ENCODE measurements at places on chromosomes 12 and 14. TPM values are rescaled to one million over a fixed set of nuclear protein-coding genes. Genes with fewer than 3 reads are reported as not detected.

TMPRSS12 gene
- not detected for polyA plus RNA-seq

DNA sequence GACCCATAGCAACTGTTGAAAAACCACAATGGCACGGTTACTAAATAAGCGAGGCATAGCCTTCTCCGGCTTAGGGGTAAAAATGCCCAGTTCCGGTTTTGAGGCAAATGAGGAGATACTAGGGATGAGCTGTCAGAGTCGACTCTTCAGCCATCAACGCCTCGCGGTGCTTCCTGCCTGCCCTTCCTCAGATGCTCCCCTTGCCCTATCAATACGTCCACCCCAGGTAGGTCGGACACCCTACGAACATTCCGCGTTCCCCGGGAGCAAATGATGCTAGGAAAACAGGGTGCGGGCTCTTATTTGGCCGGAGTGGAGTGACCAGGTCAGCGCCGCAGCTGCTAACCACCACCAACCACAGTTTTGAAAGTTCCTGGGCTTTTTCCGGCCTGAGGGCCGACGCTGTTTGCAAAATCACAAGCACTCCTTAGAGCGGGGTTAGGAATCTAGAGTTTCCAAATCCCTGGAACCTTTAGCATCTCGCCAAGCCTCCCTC, 1.2 kb downstream of the SRSF9 start:
- peak overlapping the region; percentile 97 for H3K4me3 ChIP-seq
- H3K27ac ChIP-seq = peak overlapping the region; percentile 87
- H3K27me3 ChIP-seq = no peaks in the 10 kb centered on the region

KCNK13 gene
- 0.53 TPM for polyA plus RNA-seq

DNA sequence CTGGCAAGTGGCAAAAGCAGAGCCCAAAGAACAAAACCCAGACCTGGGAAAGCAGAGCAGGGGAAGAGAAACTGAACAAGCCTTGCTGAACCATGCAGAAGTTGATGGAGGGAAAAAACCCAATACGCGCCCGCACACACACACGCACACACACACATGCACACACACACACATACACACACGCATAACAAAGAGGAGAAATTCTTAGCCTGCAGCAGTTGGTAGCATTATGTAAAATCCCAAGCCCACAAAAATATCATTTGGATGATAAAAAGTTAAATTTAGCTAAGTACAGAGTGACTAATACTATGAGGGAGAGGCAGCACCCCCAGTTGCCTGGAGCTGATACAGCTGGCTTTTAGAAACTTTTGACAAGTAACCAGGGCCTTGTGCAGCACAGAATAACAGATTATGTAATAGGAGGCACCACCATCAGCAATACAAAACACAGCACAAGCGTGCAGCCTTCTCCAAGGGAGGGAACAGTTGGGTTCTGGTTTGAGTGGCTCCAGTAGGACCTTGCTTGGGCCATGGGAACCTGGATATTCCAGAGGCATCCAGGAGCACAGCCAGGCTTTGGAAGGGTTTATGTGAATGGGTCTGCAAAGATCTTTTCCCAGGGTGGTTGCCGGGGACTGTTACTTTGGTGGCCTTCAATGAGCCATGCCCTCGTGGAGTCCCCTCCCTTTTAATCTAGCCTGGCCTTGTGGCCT, 35.3 kb downstream of the PITPNM2 start:
- peak; percentile 75 for DNase-seq
- peak overlapping the region; percentile 26 for H3K27ac ChIP-seq
- no peak overlapping the region for H3K4me3 ChIP-seq
- no peaks in the 10 kb centered on the region for H3K27me3 ChIP-seq

- DNase-seq = no peak
- no peaks in the 10 kb centered on the region for H3K4me1 ChIP-seq
- no peak overlapping the region for H3K4me3 ChIP-seq
Measured at GRCh38 chr12:43969882-43970281, 134.0 kb downstream of the TMEM117 start.

GRCh38 chr12:101582937-101583336, 11.8 kb upstream of the MYBPC1 start:
- no peak for DNase-seq
- H3K27me3 ChIP-seq = no peaks in the 10 kb centered on the region
- H3K27ac ChIP-seq = no peak overlapping the region
- no peak overlapping the region for H3K4me3 ChIP-seq

PIWIL1 gene
- not detected for polyA plus RNA-seq

CACNA1C gene
- 68.2 TPM for polyA plus RNA-seq

- H3K27ac ChIP-seq = no peak overlapping the region
- peaks cover 6% of the 10 kb centered on the region for H3K4me1 ChIP-seq
- peaks cover 60% of the 10 kb centered on the region for H3K36me3 ChIP-seq
- no peak overlapping the region for H3K4me3 ChIP-seq
Measured at GRCh38 chr14:90300611-90301047, 31.1 kb downstream of the NRDE2 start.

KRT3 gene
- polyA plus RNA-seq = not detected

DNA sequence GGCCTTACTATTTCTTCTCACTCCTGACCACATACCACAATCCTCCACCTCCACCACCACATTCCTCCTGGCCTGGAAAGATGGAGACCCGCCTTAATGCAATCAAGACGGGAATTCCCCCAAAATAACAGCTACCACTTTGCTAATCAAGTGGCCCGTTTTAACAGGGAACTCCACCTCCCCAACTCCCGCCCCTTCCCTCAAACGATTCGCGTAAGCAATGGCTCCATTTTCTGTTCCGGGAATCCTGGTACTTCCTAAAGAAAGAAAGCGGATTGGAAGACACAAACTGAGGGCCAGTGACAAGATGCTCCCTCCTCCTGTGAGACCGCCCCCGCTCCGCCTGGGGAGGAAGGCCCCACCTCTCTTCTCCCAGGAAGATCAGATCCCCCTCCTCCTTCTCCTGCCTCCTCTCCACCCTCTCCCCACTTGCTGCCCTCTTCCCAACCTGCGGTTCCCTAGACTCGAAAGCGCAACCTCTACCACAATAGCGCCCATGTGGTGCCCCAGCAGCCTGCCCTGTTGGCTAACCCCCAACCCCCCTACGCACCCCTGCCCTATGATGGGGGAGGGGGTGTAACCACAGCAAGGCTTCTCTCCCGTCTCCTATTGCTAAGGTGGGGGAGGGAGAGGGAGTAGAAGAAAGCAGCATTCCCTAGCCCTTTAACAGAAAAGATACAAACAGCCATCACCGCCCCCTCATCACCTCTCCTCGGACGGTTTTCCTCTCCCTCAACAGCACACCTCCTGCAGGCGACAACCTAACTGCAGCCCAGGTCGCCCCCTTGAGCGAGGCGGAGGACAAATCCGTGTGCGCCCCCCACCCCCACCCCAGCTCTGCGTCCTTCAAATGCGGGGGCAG, 777 bp downstream of the ARF3 start:
- peaks cover 32% of the 10 kb centered on the region for H3K4me1 ChIP-seq
- H3K27me3 ChIP-seq = no peaks in the 10 kb centered on the region
- peak overlapping the region; percentile 99 for H3K4me3 ChIP-seq

DNA sequence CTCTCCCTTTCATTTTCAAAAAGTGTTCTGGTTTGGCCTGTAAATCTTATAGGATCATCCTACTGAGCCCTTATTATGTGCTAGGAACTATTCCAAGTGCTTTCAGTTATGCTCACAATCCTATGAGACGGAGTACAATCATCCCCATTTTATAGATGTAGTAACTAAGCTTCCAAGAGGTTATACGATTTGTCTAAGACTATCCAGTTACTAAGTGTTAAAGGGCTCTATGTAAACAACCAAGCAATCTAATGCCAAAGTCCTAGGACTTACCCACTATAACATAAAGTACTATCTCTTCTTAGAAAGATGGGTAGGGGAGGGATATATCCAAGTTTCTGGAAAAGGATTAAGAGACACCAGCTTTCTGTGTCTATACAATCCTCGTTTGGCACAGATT, 6.7 kb downstream of the CFL2 start:
- peaks cover 6% of the 10 kb centered on the region for H3K36me3 ChIP-seq
- no peaks in the 10 kb centered on the region for H3K4me1 ChIP-seq
- no peak overlapping the region for H3K27ac ChIP-seq
- no peaks in the 10 kb centered on the region for H3K27me3 ChIP-seq
- DNase-seq = no peak

DNA sequence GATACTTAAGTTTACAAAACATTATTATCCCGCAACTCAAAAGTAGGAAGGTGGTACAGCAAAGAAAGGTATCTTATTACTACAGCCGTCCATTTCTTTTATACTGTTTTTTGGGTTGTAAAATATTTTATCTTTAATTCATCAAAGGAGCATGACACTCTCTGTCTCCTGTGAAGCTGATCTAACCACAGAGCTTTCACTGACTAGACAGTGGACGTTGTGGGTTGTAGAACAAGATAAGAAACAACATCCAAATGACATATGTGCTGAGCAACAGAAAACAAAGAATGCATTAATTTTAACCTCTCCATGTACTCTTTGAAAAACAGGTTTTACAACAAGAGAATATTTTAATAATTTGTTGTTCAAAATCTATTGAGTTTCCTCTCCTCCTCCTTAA, 195.9 kb upstream of the FBXO33 start:
- H3K4me3 ChIP-seq = no peak overlapping the region
- H3K4me1 ChIP-seq = no peaks in the 10 kb centered on the region
- no peaks in the 10 kb centered on the region for H3K27me3 ChIP-seq
- no peak overlapping the region for H3K27ac ChIP-seq
- no peaks in the 10 kb centered on the region for H3K36me3 ChIP-seq

DNA sequence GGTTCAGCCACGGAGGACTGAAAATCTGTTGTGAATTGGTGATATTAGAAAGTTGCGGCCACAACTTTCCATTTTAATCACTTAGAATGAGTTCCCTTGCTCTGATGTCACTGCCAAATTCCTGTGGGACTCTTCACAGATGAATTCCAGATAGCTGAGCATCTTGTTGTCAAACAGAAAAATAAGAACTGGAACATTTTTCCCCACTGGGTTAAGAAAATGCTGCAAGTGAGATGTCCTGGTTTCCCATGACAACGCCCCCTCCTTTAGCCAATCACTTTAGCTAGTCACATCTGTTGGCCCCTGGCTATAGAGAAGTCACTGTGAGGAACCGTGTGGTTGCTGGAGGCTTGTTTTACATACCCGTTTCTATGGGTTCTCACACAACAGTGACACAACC, 135.9 kb downstream of the KTN1 start:
- H3K36me3 ChIP-seq = no peaks in the 10 kb centered on the region
- no peak overlapping the region for H3K4me3 ChIP-seq
- H3K27ac ChIP-seq = no peak overlapping the region
- no peaks in the 10 kb centered on the region for H3K27me3 ChIP-seq
- no peaks in the 10 kb centered on the region for H3K4me1 ChIP-seq
- no peak for DNase-seq

DNA sequence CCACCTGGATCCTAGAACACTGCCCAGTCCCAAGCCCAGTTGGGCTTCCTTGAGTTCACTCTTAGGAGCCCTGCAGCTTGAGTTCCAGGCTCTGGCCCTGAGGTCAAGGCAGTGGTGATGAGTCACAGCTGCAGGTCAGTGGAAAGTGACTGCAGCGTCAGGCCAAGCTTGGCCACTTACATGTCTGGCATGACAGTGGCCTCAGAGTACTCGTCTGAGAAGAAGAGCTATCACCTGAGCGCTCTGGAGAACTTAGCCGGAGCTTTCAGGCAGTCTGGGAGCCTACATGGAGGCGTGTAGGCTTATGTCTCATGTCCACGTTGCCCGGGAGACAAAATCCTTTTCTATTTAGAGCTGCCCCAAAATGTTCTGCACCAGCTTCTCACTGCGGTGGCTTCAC, 75.6 kb downstream of the ARL6IP4 start:
- no peaks in the 10 kb centered on the region for H3K27me3 ChIP-seq
- H3K27ac ChIP-seq = no peak overlapping the region
- peaks cover 62% of the 10 kb centered on the region for H3K4me1 ChIP-seq

DNA sequence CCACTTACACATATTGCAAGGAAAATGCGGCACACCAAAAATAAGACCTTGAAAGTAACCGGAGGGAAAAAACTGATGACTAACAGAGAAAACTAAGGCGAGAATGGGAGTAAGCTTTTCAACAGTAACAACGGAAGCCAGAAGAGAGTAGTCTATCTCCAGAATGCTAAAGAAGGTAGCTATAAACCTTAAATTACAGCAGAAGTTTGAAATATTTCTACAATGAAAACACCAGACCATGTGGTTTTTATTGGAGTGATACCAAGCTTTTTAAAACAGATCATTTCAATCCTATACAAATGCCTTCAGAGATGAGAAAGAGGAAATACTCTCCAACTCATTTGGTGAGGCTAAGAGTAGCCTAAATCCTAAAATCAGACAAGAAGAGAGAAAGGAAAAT, 209.5 kb downstream of the ANO6 start:
- no peaks in the 10 kb centered on the region for H3K36me3 ChIP-seq
- H3K27ac ChIP-seq = no peak overlapping the region
- no peak for DNase-seq
- H3K27me3 ChIP-seq = no peaks in the 10 kb centered on the region
- H3K4me1 ChIP-seq = no peaks in the 10 kb centered on the region

DNA sequence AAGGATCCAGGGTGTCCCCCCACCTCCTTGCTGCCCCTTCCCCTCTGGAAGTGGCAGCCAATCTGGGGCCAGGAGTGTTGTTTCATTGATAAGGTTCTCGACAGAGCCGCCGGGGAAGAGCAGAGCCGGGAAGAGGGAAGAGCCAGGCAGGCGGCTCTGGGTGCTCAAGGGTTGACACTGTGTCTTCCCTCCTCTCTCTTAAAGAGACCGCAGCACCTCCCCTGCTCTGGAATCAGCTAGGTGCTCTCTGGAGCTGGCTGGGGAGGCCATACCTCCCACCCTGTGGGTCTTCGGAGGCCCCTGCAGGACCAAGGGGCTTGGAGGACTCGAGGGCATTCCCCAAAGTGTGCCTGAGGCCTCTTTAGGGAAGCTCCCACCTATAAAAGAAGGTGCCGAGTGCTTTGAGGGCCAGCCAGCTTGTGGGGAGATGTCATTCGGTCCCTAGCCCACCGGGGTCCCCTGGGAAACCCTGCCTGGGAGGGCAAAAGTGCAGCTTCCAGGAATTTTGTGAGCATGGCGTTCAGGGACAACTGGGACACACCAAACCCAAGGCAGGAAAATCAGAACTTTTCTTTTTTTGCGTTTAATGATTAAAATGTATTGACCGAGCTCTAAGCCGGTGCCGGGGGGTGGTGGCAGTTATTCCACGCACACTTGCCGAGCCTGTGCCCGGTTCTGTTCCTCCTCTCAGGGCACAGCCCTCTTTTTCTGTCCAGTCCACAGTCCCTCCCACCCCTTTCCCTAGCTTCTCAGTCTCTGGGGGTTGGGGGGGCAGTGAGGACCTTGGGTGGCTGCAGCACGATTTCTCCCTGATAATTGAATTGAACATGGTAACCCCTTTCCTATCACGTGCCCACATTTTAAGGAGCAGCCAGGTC, 3.0 kb downstream of the SETD1B start:
- peak overlapping the region; percentile 90 for H3K27ac ChIP-seq
- peaks cover 35% of the 10 kb centered on the region for H3K4me1 ChIP-seq
- peaks cover 44% of the 10 kb centered on the region for H3K36me3 ChIP-seq
- DNase-seq = peak; percentile 21
- no peaks in the 10 kb centered on the region for H3K27me3 ChIP-seq
- peak overlapping the region; percentile 80 for H3K4me3 ChIP-seq
